Globus pallidus (tissue), 1 donor: ENCODE measurements at places on chromosomes 3 and 15.
A peak's percentile ranks its signal among the peaks of the same experiment; 100 is the strongest.

DNA sequence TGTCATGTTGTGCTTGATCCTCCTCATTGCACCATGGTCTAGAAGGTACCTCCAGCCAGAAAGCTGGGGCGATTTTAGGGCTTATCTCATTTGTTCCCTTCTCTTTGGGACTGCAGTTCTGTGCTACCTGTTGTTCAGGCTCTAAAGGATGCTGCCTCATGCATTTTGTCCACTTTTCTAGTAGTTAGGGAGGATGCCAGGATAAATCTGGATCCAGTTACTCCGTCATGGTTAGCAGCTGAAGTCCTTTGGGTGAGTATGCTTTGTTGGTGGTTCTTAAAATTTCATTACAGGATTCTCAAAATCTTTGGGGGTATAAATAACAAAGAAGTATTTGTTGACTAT, 8.9 kb downstream of the AKAP13 start:
- no peak for DNase-seq

DNA sequence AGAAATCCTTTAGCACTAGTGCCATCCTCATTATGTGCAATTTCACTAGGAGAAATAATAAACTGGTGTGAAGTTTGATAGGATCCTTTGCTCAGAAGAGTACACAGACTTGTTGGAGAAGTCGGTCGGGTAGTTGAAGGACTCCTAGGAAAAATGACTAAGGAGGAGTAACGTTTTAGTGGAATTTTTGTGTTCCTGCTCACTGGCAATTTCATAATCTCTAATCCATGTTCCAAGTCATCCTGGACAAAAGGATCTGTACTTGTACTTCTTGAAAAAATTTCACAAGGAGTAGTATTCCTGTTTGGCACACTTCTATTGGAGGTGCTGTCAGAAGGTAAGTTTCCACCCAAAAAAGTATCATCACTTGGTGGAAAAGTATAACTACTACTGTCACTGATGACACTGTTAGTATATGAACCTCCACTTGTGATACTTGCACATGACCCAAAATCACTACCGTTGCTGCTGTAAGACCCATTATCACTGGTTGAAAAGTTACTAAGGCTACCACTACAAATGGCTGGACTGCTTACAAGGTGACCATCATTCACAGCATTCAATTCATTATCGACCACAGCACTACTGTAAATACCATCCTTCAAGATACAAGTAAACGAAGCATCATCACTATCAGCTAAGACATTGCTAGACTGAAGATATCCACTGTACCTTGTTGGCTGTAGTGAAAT, 77.4 kb downstream of the NEDD4 start:
- DNase-seq = no peak

- no peak for DNase-seq
Observed at GRCh38 chr3:194869482-194870169, 183.9 kb downstream of the FAM43A start.

DNA sequence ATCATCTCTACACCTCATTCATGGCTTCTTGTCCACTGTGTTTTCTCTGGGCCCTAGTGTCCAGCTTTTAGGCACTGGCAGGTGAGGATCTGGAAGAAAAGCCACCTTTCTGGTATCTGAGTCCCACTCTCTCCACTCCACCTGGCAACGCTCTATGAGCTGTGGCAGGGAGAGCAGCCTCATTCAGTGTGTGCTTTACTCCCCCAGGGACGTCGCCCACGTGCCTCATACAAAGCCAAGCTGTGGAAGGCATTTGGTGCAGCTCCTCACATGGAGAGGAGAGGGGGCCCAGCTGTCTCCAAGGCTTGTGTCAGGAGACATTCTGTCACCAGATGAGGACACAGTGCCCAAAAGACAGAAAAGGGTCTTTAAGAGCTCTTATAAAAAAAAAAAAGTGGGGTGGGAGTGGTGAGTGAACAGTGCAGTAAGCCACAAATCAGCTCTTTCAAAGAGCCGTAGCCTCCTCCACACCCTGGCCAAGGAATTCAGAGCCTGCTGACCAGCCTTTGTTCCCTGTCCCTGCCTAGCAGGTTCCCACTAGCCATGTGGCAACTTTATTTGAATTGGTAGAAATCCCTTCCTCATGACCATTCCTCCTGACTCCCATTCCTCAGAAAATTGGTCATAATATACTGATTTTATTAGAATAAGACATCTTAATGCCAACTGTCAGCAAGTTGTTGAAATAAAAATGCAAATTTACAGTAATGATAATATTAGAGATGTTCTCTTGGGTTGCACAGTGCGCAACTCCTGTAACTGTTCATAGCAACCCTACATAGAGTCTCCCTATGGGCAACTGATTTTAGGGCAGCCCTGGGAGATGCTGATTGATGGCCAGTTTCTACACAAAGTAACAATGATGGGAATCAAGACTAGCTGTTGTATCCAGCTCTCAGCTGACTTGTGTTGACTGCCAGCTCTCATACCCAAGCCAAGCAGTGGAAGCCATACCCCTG, 29.5 kb downstream of the GALNT15 start:
- peak; percentile 37 for DNase-seq

DNA sequence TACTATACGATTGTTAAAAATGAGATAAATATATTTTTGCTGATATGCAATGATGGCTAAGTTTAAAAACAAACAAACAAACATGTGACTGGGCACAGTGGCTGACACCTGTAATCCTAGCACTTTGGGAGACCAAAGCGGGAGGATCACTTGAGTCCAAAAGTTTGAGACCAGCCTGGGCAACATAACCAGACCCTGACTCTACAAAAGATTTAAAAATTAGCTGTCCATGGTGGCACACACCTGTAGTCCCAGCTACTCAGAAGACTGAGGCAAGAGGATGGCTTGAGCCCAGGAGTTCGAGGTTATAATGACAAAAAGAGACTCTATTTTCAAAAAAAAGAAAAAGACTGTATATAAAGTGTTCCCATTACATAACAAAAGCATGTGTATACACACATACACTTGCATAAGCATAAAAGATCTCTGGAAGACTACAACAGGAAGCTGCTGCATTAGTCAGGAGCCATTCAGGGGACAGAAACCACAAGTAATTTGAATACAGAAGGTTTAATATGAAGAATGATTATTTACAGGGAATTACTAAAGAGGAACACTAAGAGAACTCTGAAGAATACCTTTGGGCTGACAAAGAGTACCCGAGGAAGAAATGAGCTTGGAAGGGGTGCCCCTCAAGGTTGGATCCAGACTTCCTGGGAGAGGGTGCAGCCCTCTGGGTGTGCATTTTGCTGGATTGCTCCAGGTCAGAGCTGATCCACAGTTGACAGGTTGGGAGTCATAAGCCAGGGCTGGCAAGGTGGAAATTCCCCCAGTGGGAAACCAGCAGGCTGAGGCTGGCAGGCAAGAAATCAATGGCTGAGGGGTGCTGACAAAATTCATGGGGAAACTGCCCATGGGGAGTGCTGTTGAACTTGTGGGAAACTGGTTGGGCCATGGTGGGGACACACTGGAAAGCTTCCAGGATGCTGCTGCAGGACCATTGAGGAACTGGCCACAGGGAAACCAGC, 9.3 kb upstream of the TM4SF18 start:
- DNase-seq = no peak

DNA sequence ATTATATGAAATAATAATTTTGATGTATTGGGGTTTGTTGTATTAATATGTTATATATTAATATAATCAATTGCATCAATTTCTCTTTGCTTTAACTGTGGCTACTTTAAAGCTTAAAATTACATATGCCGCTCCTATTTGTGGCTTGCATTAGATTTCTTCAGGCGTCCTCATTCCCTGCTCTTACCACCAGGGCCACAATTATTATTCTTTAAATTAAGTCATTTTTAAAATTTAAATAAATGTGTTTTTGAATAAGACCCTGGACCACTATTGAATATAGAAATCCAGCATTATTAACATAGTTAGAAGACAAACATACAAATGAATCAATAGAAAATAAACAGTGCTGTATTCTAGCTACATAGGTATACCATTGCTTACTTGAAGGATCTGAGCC, 55.5 kb upstream of the SNTN start:
- no peak for DNase-seq

DNA sequence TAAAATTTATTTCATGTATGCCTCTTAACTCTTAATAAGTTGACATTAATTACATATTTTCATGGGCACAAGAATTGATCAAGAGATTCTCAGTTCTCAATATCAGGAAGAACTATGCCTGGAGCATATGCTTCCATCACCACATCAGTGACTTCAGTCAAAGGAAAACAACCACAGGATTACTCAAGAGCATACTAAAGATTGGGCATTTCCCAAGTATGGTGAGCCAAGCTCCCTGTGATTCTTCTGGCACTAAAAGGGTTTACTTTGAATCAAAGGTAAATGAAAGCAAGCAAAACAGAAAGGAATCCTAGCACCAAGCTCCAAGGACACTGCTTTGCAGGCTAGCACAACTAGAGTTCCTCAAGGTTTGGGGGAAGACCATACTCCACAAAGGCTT, 44.6 kb downstream of the FMN1 start:
- no peak for DNase-seq

- DNase-seq = peak; percentile 38
Observed at GRCh38 chr3:143699424-143699823, 148.8 kb downstream of the SLC9A9 start.

DNA sequence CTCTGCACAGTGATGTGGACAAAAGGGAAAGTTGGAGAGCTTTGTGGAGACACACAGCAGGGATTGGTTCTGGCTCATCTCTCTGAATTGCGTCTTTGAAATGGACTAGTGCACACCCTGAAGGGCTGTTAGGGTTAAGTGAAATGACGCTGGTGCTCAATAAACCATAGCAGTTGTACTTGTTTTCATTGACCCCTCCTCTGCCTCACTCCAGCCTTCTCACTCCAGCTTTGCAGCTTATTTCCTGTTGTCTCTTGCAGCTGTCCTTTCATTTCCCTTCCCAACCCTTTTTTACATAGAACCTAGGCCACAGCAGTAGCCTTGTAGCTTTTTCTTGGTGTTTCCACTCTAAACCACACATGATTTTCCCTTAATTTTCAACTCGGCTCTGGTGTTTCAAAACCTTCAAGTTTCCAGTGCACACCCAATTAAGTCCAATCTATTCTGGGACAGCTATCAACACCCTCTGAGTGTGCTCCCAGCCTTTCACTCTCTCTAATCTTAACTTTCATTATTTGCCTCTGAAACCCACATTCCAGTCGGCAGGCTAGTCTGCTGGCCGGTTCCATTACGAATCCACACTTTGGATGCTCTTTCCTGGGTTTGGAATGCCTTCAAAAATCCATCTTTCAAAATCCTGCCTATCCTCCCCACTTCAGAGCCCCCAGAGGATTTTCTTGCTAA, 6.4 kb downstream of the C3orf52 start:
- DNase-seq = no peak

DNA sequence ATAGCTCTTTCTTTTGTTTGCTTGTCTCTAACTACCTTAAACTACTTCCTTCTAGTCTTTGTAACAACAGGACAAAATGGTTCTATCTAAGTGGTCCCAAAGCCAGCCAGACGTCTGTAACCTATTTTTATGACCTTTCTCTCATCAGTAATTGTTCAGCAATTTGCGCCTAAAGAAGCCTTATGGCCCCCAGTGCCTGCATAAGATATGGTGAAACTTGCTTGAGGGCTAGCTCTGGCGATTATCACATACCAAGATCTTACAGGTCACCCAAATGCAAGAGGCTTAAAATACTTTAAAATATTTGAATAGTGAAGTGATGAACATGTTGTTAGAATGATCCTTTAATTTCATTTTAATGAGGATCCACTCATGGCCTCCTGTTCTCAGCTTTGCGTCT, 369.4 kb downstream of the SOX2 start:
- DNase-seq = no peak

DNA sequence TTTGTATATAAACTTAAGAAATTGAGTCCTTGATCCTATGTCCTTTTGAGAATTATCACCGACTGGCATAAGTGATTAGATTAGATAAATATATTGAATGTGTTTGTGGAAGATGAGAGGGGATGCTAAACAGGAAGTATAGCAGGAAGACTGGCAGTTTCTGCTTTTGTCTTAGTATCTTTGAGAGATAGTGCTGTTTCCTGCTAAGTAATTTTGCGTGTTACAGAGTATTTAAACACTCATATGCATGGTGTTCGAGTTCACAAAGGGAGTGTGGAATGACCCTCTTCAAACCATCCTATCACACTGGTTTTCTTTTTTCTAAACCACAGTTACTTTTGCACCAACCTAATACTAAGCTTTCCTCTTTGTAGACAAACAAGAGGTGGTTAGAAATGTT, 106.0 kb downstream of the KLHL25 start:
- DNase-seq = no peak

DNA sequence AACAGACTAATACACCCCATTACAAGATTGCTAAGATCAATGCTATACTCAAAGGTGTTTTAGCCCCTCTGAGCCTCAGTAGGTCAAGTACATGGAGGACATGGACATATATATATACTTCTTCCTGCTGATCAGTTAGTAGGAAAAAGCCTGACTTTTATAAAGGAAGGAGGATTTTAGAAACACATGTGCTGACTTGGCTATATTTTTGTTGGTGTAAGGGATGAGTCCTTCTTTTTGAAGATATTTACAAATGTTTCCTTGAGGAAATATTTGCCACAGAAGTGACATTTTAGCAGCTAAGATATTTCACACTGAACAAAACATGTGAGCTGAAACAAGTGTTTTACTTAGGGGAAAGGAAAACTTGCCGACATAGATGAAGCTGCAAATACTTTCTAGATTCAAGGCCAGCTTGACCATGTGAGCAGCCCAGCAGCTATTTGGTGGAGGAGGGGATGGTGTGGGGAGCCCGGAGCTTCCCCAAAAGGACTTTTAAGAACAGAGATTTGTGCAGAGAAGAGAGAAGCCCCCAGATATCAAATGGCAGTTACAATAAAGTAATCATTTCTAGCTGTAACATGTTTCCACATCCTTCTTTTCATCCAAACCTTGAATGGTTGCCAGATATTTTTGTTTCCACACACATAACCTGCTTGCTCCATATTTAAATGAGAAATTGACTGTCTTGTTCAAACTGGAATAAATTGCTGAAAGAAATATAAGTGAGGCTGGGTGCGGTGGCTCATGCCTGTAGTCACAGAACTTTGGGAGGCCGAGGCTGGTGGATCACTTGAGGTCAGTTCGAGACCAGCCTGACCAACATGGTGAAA, 111.7 kb upstream of the NR2F2 start:
- no peak for DNase-seq

- DNase-seq = no peak
Observed at GRCh38 chr3:59798372-59799086, 748.7 kb upstream of the CFAP20DC start.

DNA sequence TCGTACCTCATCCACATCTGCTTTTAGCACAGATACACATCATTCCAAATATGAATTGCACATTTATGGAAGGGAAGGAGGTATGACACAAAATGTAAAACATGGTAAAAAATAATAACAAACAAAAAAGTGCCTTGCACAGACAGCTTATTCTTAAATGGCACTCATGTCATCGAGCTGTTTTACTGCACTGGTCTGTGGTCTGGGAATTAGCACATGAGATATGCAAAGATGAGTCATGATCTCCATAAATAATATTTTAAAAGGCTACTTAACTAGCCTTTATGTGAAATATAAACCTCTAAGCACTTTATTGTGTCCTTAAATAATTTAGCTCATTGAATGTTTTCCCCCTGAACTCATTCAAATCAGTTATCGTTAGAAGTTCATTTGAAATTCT, 142.2 kb upstream of the ZNF385D start:
- no peak for DNase-seq
